ENCODE measurements at places on chromosomes 11 and 22. TPM values are rescaled to one million over a fixed set of nuclear protein-coding genes. Genes with fewer than 3 reads are reported as not detected.

GRCh38 chr11:122686111-122686510, 30.6 kb downstream of the UBASH3B start:
- no peak for DNase-seq

GRCh38 chr11:75500742-75501141, 25.0 kb downstream of the GDPD5 start:
- no peak for DNase-seq

GRCh38 chr22:21845558-21846453, 21.6 kb downstream of the MAPK1 start:
- no peak for DNase-seq

Gene TNNI2
- 10.9 TPM for polyA plus RNA-seq

Data from hepatocyte (in vitro differentiated cells).